AG04449 (cell line): ENCODE measurements at places on chromosomes 12 and 14.
A peak's percentile ranks its signal among the peaks of the same experiment; 100 is the strongest.

- peak; percentile 96 for DNase-seq
These were observed 140.9 kb downstream of the EFCAB11 start for GRCh38 chr14:89813617-89814031.

- no peak for DNase-seq
These were observed 174.5 kb downstream of the TTC7B start for GRCh38 chr14:90641615-90642243.

GRCh38 chr12:87320724-87321123, 708.5 kb downstream of the C12orf50 start:
- no peak for DNase-seq

DNA sequence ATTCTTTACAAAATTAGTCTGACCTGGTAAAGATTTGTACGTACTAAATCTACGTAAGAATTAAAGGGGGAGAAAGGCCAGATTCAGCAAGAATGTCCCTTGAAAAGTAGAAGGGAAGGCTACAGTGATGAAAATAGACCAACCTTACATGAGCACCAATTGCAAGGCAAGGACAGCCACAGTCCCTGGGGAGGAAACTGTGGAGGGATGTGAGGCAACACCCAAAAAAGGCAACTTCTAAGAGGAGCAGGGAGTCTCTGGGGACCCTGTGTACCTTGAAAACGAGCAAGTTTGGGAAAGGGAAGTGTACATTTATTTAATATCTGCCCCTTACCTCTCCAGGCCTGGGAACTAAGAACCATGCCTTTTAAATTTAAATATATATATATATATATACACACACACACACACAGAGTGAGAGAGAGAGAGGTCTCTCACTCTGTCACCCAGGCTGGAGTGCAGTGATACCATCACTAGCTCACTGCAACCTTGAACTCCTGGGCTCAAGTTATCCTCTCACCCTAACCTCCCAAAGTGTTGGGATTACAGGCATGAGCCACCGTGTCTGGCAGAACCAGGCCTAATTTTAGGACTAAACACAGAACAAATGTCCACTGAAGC, 56.4 kb downstream of the TMCC3 start:
- no peak for DNase-seq

- DNase-seq: no peak
These were observed 43.2 kb downstream of the GALNT4 start for GRCh38 chr12:89481213-89481914.

GRCh38 chr12:27185234-27186021, 58.7 kb upstream of the STK38L start:
- DNase-seq: no peak

- DNase-seq: no peak
These were observed 545 bp downstream of the CPSF2 start for GRCh38 chr14:92122351-92122677.

DNA sequence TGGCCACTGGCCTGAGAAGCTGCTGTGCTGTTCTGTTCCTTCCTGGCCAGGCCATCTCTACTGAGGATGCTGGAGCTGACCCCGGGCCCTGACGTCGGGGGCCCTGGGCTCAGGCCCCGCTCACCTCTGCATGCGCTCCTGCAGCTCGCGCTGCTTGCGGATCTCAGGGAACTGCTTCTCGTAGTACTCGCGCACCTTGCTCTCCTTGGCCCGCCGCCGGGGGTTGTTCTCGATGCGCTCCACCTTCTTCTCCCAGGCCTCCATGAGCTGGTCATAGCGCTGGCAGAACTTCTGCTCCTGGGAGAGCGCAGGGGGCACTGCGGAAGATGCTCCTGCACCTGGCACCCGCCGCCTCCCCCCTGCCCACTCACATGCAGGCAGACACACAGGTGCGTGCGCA, 135.6 kb downstream of the RFLNA start:
- no peak for DNase-seq

DNA sequence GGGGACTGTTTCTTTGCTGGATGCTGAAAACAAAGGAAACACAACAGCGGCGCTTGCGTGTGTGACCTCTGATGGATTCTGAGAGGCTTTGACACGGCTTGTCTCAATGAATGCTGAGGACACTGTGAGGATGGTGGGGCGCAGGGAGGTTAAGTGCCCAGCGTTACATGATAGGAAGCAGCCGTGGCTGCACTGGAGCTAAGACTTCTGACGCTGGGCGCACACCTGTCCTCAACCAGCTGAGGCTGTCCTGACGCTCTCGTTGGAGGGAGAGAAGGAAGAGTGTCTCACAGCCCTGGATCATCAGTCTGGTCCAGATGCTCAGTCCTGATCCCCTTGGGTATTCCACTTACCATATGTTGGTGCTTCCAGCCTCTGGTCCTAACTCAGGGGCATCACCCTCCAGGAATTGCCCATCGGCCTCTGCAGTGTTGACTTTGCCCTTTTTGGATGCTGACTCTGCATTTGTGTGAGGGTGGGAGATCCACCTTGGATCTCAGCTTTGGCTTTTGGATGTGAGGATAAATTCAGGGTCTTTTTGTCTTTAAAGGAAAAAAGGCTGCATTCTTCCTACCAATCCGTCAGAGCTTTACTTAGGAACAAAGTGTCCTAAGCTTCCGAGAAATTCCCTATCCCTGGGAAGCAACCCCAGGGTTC, 125.2 kb downstream of the ZNF664 start:
- DNase-seq: no peak

- no peak for DNase-seq
These were observed 40.3 kb upstream of the CERS5 start for GRCh38 chr12:50207424-50207823.

GRCh38 chr14:84254290-84254689, 1275.7 kb upstream of the FLRT2 start:
- no peak for DNase-seq

GRCh38 chr14:33123281-33123680, 184.6 kb downstream of the NPAS3 start:
- DNase-seq: no peak

- no peak for DNase-seq
These were observed 338.4 kb downstream of the ADAMTS20 start for GRCh38 chr12:43213608-43214007.

DNA sequence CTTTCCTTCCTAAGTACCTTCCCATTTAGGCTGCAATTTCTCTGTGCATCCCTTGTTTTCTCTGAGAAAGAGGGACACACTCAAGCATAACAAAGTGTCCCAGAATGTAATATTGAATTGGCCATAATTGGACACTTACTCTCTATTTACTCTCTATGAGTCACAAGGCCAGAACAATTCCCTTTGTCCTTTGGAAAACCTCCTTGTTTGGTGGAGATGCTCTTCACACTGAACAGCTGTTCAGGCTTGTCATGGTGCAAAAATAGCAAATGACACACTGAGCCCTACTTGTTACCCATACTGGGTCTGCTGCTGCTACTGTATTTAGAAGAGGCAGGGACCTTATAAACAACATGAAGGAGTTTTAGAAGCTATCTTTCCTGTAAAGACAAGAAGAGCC, 1590.5 kb upstream of the TMEM132C start:
- DNase-seq: no peak

DNA sequence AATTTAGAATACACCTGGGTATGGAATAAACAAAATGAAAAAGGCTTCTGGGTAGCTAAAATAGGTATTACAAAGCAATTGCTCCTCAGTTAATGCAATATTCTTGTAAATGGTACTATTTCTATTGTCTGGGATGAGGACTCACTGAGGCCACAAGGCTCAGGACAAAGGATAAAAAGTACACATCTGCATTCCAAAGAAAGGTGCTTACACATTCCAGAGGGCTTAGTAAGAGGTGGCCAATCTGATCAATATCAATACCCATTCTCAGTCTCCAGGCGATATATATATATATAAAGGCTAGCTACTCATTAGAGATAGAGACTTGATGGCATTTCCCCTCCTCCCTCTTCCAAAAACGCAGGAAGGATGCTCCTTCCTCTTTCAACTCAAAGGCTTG, 43.8 kb downstream of the ATXN7L3B start:
- DNase-seq: no peak

DNA sequence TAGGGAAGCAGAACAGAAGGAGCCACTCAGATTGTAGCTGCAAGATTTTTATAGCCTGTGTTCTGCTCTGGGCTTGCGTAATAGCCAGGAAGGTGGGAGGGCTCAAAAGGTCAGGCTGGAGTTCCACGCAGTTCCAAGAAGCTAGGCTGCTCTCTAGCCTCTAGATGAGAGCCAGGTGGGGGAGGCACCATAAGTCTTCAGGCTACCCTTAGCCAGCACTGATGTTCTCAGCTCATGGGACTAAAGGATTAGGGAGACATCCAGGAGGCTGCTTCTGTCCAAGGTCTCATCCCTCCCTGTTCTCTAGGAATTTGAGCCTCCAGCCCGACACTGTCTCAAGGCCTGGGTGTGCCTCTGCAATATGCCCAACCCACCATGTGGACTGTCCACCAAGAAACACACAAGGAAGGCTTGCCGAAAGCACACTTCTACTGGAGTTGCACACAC, 1.7 kb downstream of the LMBR1L start:
- no peak for DNase-seq

- DNase-seq: no peak
These were observed 99.8 kb upstream of the DIO2 start for GRCh38 chr14:80310938-80311750.

- no peak for DNase-seq
These were observed 1.2 kb downstream of the NT5DC3 start for GRCh38 chr12:103839609-103840461.

GRCh38 chr12:5746036-5746908, 198.8 kb downstream of the ANO2 start:
- no peak for DNase-seq

GRCh38 chr14:49919825-49920659, 27.2 kb downstream of the ARF6 start:
- no peak for DNase-seq
